ENCODE measurements at places on chromosomes 4 and X.

- DNase-seq: no peak
Measured at GRCh38 chr4:87057835-87058355, 123.1 kb downstream of the AFF1 start.

DNA sequence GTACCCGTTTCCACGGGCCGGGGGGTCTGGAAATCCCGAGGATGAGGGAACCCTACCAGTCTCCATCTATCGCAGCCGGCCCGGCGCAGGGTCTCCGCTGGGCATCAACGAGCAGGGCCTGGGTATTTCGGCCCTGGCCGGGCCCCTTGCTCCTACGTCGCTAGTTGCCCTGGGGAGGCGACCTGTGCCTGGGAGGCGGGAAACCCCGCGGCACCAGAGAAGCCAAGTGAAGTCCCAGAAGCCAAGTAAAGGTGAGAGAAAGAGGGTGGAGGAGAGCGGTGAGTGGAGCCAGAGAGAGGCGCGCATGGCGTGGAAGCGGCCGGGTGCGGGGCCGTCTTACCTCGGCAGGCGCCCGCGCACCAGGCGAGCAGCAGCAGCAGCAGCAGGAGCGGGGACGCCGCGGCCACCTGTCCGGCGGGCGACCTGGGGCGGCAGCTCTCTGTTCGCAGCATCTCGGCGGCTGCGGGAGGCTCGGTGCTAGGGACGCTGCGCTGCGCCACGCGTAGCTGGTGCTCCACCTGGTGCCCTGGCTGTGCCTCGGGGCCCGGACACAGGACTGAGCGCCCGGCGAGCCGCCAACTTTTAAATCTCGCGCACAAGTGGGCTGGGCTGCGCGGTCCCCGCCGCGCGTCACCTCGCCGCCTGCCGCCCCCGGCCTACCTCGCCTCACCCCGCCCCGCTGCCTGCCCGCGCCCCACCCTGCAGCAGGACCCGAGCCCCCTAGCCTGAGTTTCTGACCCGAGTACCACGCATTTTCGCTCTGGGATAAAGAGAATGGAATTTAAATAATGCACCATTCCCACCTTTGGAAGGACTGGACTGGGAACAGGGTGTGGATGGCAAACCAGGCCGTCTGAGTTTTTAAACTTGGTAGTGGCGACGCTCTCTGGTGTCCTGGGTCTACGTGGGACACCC lies at the start of gene NMU:
Gene NMU (minus strand): TSS at position 558 of the 915 bp plus-strand sequence. CDS start 106 bp downstream, at position 452.
- no peak for DNase-seq

DNA sequence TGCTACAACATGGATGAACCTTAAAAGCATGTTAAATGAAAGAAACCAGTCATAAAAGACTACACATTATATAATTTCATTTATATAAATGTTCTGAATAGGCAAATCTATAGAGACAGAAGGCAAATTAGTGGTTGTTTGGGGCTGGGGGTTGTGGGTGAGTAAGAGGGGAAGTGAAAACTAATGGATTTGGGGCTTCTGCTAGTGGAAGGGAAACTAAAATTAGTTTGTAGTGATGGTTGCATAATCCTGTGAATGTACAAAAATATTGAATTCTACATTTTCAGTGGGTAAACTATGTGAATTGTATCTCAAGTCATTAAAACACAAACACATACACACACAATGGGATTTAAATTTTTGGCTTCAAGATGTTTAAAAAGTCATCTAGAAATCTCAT lies 25.4 kb upstream of the LIMCH1 start:
- no peak for DNase-seq

- DNase-seq: no peak
Measured at GRCh38 chr4:24887881-24888430, 24.9 kb downstream of the CCDC149 start.

- no peak for DNase-seq
Measured at GRCh38 chr4:165873298-165874071, 448 bp downstream of the TLL1 start.

DNA sequence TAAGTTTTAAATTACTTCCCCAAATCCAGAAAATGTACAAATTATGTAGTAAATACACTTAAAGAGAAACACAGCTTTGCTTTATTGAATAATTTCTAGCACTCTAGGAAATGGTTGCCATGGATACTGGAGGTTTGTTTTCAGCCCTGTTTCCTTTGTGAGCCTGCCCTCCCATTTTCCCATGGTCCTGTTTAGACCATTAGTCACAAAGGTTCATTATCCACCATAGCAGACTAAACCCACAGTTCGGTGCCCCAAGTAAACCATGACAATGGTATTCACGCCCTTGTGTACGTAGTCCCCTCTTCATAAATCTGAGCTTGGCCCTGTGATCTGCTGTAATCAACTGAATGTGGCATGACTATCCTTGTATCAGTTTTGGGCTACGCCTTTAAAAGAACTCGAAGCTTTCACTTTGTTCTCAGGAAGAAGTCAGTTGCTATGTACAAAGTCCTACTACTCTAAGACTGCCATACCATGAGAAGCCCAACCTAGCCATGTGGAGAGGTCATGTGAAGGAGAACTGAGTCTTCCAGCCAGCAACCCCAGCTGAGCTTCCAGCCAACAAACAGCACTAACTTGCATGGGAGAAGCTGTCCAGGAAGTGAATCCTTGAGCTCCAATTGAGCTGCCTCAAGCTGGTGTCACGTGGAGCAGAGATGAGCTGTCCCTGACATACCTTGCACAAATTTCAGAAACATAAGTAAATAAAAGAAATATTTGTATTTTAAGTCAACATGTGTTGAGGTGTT lies 300.4 kb downstream of the LDB2 start:
- DNase-seq: no peak

- no peak for DNase-seq
Measured at GRCh38 chrX:154791939-154792338, 13.3 kb downstream of the MPP1 start.

- no peak for DNase-seq
Measured at GRCh38 chr4:7564242-7564641, 129.5 kb upstream of the PSAPL1 start.

DNA sequence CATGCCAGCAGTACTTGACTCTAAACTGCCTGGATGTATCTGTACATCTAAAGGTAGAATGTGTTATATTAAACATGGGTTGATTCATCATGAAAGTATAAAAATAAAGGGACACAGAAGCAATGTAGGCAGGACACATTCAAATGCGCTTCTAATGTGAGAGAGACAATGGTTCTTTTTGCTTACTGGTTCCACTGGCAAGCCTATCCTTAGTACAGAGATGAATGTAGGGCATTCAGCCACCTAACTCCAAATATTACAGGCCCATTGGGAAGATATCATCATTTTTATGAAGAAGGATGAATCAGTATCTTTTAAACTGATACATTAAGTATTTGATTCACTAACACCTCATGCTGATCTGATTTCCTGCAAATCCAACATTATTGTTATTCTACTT lies 18.0 kb downstream of the CDKL2 start:
- DNase-seq: no peak

GRCh38 chrX:31223817-31224216 lies 152.0 kb upstream of the FTHL17 start:
- no peak for DNase-seq

GRCh38 chr4:18923496-18924161 lies 902.1 kb upstream of the LCORL start:
- no peak for DNase-seq

DNA sequence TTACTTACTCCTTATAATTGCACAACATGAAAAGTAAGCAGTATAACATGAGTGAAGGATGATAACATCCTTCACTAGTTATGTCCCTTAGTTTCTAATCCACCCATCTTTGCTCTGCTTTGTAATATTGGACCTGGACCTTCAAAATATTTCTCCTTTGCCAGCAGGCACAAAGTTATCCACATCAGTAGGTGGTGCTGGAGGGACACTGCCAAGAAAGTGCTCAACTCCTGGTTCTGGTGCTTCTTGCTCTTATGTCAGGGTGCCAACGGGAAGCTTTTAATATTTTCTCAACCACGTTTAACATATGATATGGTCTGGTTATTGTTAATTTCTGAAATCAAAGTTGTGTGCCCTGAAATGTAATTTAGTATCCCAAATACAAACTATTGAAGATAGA lies 49.1 kb downstream of the TMEM165 start:
- DNase-seq: no peak

Measured in stimulated activated CD4-positive, alpha-beta T cell treated with anti-CD3 and anti-CD28 coated beads, Interleukin-15, amount 100 ng/mL, for 1 hour (primary cell).